Hematopoietic multipotent progenitor cell (in vitro differentiated cells): ENCODE measurements at places on chromosomes 2 and 18. TPM values are rescaled to one million over a fixed set of nuclear protein-coding genes. Genes with fewer than 3 reads are reported as not detected.

Gene REG3G
- total RNA-seq = not detected

Gene GKN1
- total RNA-seq = not detected

Gene HDHD2
- total RNA-seq = 11.3 TPM

Gene AFF3
- total RNA-seq = 23.2 TPM

Gene PLCL1
- 0.27 TPM for total RNA-seq

Gene MAP3K19
- total RNA-seq = under 0.01 TPM

Gene FAM124B
- 46.3 TPM for total RNA-seq

Gene TFPI
- 43.1 TPM for total RNA-seq

Gene KCNE4
- not detected for total RNA-seq

Gene CYP1B1
- 2.7 TPM for total RNA-seq
